ENCODE measurements at places on chromosomes 2 and 18.
A peak's percentile ranks its signal among the peaks of the same experiment; 100 is the strongest.

DNA sequence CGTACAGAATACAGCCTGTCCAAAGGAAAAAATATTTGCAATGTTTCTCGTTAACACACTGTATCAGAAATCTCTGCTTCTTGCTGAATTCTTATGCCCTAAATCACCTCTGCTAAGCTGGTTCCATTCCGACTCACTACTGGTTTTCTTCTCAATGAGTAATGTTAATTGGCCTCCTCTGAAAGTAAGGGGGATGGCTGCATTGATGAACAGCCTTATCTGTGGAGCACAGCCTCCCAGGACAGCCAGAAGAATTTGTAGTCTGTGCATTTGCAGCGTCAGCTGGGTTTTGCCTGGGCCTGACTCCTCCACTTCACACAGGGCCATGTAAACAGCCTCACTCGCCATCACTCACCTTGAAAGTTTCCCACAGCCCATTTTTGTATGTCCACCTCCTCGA, 127.7 kb downstream of the RNF152 start:
- peak; percentile 24 for DNase-seq

DNA sequence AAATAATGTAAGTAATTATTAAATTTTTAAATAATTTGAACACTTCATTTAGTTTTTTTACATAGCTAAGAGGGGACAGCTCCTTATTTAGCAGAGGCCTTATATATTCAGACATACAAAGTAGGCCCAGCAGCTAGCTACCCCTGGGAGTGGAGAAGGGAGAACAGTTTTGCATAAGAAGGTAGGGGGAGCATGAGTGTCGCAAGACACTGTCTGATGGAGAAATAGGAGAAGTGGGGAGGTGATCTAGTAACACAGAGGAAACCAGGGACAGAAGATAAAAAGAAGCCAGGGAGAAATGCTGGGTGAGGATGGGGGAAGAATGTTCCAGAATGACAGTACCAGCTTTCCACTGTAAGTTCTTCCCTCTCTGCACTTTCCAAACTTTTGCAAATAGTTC, 16.0 kb upstream of the RGPD4 start:
- DNase-seq = no peak

DNA sequence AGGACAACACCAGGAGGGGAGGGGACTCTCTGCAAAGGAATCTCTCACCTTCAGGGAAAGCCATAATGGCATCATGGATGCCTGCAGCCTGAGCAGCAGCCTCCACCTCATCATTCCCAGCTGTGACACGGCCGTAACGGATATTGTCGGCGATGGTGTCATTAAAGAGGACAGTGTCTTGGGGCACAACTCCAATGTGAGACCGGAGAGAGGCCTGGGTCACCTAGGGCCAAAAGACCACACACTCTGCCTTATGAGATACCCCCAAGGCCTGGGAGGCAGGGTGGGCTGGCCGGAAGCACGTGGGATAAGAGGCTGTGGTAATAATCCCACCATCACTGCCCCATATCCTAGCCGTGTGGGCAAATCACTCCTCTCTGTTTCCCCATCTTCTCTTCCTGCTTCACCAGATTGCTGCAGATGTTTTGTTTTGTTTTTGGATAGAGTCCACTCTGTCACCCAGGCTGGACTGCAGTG, 4.3 kb downstream of the ZFAND2B start:
- no peak for DNase-seq

GRCh38 chr2:201157694-201158093, 25.2 kb upstream of the CASP10 start:
- no peak for DNase-seq

- DNase-seq = no peak
These were observed 2.5 kb downstream of the DYNC2LI1 start for GRCh38 chr2:43776324-43776723.

GRCh38 chr18:62751341-62751821, 36.0 kb downstream of the PHLPP1 start:
- DNase-seq = no peak

- DNase-seq = no peak
These were observed 15.0 kb upstream of the BMPR2 start for GRCh38 chr2:202361108-202361507.

DNA sequence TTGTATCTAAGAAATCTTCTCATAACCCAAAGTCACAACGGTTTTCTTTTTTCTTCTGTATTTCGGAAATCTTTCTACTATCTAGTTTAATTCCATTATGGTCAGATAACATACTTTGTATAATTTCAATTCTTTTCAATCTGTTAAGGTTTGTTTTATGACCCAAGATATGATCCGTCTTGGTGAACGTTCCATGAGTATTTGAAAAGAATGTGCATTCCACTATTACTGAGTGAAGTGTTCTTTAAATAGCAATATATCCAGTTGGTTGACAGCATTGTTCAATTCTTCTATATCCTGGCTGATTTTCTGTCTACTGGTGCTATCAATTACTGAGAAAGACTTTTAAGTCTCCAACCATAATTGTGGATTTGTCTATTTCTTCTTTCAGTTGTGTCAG, 414.5 kb downstream of the TNS1 start:
- DNase-seq = no peak

GRCh38 chr2:72548081-72548764, 277.6 kb downstream of the EXOC6B start:
- DNase-seq = no peak

DNA sequence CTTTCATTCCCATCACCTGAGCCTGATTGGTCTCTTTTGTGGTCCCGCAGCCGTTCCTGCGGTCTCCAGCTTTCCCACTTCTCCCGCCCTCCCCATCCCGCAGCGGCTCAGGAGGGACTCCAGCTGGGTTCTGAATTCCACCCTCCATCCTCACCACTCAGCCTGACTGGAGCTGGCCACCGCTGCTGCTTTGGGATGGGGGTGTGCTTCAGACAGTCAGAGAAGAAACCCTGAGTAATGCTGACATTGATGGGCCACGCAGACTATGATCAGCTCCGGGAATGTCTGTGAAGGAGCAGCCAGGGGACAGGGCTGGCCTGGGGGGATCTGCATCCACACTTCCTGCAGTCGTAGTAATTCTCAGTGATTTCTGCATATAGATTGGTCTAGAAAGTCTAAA, 45.9 kb upstream of the TXNDC2 start:
- DNase-seq = no peak

DNA sequence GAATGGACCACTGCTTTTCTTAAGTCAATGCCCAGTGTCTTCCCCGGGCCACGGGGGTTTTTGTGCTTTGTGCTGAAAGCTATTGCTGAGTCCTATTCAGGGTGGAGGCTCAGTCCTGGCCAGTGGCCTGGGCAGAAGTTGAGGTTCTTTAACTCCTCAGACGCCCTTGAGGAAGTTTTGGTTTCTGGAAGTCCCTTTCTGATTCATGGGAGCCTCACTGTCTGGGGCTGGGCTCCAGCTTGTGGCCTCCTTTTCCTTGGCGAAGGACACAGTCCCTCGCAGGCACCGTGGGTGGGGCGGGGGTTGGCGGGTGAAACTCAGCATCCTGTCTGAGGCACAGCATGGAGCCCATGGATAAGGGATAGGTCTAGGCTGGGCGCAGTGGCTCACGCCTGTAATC, 465.2 kb upstream of the HS6ST1 start:
- DNase-seq = no peak

GRCh38 chr2:1497122-1497611, 83.9 kb downstream of the TPO start:
- no peak for DNase-seq

DNA sequence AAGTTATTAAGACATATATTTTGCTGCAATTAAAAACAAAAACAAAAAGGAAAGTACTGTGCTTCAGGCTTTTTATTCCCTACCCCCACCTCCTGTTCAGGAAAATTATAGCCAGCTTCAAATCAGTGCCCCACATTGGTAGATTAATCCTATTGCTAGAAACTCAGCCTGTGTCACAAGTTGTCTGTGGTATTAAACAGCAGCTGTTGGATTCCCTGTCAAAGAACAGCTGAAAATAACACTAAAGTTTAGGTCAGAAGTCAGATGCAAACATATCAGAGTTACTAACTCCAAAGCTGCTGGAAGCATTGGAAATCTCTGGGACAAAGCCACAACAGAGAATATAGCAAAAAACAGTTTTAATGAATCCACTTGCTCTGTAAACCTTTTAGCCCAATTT, 818 bp upstream of the CCDC141 start:
- DNase-seq = peak; percentile 31

DNA sequence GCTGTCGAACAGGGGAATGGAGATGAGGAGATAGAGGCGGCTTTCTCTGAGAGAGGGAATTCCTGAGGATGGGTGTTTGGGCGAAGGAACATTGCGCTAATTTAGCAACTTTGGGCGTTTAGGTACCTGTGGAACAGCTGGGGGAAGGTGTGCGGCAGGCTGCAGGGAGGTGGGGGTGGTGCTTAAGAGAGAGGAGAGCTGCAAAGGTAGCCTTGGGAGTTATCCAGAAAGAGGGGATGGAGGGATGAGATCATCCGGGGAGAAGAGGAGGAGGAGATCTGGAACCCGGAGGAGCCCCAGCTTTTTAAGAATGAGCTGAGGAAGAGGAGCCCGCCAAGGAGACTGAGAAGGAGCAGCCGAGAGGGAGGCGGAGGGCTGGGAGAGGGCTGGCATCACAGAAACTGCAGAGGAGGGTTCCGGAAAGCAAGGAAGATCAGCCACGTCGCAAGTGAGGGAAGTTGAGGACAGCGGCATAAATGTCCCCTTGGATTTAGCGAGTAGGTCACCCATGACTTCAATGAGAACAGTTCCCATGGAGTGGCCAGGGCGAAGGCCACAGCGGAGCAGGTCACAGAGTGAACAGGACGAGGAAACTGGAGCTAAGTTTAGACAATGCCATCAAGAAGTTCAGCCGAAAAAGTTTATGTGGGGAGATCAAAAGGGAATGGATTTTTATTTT, 174.7 kb downstream of the KLHL29 start:
- DNase-seq = no peak

DNA sequence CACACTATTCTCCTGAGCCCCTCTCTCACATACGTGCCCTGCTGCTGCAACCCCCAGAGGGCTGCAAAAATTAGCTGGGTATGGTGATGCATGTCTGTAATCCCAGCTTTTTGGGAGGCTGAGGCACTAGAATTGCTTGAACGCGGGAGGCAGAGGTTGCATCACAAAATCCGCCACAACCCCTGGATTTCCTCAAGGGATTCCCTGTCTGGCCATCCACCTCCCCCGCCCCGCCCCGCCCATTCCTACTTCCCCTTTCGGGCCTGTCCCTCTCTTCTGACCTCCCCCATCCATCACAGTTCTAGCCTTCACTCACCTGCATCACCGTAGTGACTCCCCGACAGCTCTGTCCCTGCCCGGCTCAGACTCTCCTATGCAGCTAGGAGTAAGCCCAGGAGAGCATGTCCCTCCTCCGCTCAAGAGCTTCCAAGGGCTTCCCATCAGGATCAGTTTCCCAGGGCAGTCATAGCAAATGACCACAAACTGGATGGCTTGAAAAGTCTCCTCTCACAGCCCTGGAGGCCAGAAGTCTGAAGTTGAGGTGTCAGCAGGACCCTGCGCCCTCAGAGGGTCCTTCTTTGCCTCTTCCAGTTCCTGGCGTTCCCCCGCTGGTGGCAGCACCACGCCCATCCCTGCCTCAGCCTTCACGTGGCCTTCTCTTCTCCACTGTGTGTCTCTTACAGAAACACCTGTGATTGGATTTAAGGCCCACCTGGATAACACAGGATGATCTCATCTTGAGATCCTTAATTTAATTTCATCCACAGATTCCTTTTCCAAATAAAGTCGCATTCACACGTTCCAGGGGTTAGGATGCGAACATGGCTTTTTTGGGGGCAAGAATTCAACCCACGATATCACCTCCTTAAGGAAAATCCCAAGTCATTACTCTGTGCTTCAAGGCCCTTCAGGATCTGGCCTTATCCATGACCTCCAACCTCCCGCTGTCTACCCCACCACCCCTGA, 58.5 kb downstream of the HS1BP3 start:
- DNase-seq = no peak

DNA sequence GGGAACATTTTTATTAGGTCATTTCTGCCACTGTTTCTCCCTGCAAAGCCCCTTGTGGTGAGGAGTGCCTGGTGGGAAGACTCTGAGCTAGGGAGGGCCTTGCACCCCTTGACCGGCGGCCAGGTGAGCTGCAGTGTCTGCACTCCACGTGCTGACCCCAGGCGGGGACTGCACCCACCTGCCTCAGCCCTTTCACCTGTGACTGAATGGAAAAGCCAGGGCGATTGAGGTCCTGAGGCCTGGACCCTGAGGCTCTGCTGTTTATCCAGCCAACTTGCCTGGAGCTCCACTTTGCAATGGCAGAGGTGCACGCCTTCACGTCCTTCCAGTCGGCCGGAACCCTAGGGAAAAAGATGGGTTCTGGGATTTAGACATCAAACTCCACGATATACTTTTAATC, 53.1 kb downstream of the TMEM18 start:
- DNase-seq = no peak

GRCh38 chr18:34871435-34871834, 161.3 kb downstream of the DTNA start:
- DNase-seq = no peak

GRCh38 chr2:150036622-150037021, 449.0 kb upstream of the MMADHC start:
- DNase-seq = no peak

DNA sequence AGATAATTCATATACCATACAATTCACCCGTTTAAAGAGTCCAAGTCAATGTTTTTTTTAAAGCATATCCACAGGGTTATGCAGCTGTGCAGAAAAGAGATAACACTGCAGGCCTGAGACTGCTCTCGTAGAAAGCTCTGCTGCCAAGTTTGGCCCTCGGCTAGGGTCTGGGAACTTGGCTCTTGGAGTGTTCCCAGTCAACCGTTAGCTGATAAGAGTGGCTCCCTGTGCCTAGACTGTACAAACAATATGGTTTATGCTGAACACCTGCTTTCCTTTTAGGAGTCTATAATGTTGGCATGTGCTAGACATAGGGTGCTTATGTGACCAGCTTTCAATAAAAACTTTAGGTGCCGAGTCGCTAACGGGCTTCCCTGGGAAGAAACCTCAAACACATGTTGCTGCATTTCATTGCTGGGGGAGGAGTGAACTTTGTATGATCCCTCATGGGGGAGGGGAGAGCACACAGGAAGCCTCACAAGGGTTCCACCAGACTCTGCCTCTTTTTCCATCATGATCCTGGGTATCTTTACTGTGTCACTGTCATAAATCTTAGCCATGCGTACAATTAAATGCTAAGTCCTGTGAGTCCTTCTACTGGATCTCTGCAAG, 34.7 kb downstream of the RFX8 start:
- DNase-seq = no peak

DNA sequence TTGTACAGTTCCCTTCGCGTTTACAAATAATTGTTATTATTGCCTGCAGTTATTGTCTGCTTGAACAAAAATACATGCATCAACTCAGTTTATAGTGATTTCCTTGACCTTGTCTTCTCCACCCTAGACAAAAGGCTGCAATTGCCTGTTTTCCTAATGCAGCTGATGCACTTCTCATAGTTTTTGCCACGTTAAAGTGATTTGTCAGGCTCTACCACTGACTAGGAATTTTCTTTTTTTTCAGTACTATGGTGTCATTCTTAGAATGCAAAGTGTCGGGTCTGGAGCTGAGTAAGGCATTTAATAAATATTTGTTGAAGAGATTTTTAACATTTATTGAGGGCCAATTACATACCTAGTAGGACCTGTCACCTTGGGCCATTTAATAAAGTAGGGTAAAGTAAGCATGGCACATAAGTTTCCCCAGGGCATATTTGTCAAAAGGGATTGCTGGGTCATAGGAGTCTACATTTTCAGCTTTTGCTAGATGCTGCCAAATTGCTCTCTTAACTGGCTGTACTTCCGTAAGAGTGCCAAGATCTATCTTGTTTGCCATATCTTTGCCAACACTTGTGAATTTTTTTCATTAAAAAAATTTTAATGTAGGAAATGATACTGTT, 24.1 kb downstream of the ACSL3 start:
- no peak for DNase-seq
